ENCODE measurements at places on chromosomes 11 and 22.

- DNase-seq: no peak
Measured at GRCh38 chr11:114193730-114194679, 102.2 kb upstream of the NNMT start.

- no peak for DNase-seq
Measured at GRCh38 chr11:73414977-73415651, 38.9 kb downstream of the RELT start.

DNA sequence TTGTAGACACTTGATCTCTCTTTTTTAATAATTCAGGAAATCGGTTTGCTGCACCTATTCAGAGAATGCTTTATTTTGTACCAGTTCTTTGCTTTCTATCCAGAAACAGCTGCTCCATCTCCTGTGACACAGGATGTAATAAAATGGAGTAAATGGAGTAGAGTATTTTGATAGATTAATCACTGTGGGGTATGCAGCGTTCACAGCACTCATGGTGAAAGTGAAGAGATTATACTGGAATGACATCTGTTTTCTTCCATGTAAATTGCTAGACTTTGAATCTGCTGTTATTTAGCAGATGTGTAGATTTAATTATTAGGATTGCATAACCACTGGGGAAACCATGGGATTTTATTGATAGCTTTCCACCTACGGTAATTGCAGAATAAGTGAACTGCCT, 227.3 kb upstream of the ARHGAP42 start:
- no peak for DNase-seq

GRCh38 chr11:93274851-93275250, 55.7 kb upstream of the DEUP1 start:
- DNase-seq: no peak

DNA sequence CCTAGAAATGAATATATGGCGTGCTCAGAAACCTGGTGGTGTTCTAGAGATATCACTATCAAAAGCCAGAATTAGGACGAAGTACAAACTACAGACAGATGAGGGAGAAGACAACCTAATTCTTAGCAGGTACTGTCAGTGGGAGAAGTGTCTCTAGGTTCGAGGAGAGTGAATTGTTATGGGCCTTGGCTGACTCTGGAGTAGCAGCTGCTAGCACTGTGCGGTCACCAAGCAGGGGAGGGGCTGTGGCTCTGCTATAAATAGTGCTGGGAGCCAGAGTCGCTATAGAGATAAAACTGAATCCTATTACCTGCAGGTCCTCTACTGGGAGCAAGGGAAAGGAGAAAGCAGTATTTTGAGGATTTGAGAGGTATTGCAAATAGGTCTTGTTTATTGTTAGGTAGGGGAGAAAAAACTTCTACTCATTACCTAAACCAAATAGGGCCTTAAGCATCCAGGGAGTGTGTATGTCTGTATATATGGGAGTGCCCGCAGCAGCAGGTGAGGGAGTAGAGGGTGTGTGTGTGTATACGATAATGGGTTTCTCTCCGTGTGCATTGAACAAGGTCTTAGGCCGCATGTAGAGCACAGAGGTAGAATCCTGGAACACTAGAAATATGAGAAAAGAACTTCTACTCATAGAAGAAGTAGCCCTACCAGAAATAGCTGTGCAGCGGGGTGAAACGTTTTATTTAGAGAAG, 2.2 kb downstream of the MADD start:
- DNase-seq: no peak

GRCh38 chr22:29607426-29607825, 4.0 kb downstream of the NF2 start:
- no peak for DNase-seq

DNA sequence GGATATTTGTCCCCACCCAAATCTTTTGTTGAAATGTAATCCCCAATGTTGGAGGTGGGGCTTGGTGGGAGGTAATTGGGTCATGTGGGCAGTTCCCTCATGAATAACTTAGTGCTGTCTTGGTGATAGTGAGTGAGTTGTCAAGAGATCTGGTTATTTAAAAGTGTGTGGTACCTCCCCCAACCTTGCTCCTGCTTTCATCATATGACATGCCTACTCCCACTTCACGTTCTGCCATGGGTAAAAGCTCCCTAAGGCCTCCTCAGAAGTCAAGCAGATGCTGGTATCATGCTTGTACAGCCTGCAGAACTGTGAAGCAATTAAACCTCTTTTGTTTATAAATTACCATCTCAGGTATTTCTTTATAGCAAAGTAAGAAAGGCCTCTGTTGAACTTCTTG, 30.6 kb downstream of the AAMDC start:
- no peak for DNase-seq

DNA sequence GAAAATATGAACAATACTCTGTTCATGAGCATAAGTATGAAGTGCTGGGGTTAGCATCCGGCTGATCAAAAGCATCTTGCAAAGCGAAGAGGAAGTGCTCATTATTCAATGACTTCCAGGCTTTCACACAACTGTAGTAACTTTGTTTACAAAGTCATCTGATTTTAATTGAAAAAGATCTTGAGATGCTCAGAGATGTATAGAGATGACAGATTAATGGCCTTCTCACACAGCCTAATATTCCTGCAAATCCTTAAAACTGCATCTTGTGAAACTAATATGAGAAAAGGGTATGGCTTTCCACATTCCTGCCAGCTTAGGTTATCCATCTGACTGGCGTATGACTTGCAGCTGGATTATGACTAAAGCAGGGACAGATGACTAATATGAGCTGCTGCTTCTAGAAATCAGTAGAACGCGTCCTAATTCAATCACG, 125.4 kb downstream of the CASP12 start:
- peak; percentile 90 for DNase-seq

GRCh38 chr22:31162015-31162765, 2.2 kb downstream of the RNF185 start:
- DNase-seq: no peak

DNA sequence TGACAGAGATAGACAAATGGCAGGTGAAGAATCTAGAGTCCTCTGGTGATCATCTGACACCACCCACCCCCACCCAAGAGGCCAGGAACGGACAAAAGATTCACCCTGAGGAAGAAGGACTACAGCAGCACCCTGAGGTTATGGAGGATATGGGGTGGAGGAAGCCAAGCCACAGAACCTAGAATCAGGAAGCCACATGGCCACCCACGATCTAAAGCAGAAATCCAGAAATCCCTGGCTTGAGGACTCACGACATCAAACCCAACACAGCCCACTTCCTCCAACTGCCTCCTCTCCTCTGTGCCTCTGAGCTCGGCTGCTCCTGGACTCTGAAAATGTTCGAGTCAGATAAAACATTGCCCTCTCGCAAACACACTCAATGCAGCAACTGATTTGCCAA, 364.3 kb downstream of the SHANK2 start:
- no peak for DNase-seq

GRCh38 chr11:8707541-8708191, 25.1 kb downstream of the RPL27A start:
- no peak for DNase-seq

DNA sequence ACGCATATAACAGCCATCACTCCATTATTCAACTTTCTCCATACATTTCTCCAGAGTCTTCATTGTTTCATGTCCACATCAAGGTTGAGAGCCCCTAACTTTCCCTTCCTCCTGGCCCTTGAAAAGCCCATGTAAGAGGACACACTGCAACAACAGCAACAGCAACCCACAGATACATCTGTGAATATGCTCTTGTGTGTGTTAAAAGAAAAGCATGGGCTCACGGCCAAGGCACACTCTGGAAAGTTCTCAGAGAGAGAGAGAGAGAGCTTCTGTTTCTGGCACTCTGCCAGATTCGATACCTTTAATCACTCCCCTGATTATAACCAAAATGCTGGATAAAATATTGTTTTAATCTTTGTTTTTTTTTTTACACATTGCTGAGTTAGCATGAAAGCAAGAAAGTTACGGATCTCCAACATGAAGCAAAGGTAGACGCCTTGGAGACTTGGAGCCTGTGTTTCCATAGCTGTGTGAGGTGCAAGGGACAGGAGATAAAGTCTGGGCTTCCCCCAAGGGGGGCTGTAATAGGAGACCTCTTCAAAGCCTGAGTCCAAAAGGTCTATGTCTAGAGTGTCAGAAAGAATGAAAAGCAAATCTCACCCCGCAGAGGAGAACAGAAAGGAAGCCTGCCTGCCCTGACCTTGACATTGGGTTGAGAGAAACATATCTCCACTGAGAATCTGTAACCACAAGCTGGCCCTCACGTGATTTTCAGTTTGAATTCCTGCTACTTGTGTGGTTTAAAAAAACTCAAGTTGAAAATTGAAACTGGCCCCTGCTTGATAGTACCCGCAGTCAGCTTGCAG, 33.7 kb upstream of the MPPED1 start:
- DNase-seq: no peak

DNA sequence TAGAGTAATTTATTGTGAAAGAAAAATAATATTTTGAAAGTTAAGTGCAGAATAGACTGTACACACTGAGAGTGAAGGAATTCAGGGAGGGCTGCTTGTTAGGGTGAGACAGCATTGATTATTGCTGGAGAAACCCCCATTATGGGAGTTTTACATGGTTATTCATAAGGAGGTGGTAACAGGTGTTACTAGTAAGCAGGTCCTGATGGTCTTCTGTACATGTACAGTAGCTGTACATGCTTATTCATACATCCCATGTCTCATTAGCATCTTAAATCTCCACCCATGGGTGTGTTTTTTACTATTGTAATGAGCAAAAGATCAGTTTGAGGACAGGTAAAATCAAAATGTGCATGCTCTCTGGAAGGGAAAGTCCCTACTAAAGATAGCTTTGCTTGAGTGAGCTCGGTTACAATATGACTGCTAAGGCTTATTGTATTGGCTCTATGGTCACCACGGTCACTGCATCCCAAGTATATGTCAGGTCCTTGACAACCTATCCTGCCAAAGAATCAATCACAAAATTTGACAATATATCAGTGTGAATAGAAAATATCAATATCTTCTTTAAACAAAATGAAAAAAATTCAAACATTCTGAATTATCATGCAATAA, 6.2 kb downstream of the KDM4F start:
- DNase-seq: no peak

- DNase-seq: peak; percentile 78
Measured at GRCh38 chr11:115653076-115653475, 148.9 kb upstream of the CADM1 start.

GRCh38 chr11:126268361-126268707, 361 bp downstream of the SRPRA start:
- DNase-seq: no peak

GRCh38 chr22:50085211-50085972, at the start of gene MLC1:
Gene MLC1 (minus strand): TSS chr22:50085426. CDS start chr22:50084902, 524 bp downstream.
- DNase-seq: no peak

DNA sequence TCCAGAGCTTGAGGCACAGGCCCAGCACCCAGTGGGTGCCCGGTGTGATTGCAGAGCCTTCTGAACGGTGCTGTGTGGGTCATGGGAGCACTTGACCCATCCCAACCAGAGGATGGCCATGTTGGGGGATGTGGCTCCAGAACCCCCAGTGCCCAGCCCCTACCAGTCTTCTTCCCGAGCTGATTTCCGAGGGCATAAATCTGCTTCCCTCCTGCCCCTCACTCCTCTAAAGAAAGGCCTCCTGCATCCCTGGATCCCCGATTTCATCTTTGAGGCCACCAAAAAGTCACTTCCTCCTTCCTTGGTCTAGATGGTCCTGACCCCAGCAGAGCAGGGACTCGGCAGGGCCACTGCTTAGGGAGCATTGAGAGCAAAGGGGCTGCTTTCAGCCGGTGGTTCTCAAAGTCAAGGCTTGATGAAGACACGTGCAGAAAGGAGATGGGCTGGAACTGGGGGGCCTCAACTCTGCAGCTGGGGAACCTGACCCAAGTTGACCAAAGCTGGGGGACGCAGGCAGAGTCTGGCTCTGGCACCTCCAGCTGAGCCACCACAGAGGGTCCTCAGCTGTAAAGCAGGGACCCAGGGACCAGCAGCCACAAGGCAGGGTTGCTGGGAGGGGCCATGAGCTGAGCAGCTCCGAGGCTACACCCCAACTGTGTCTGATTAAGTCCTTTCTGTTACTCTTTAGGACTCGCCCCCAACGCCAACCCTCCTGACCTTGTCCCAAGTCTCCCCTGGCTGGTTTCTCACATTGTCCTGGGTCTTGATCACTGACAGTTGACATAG, 56.6 kb downstream of the LINC01488 start:
- DNase-seq: no peak

DNA sequence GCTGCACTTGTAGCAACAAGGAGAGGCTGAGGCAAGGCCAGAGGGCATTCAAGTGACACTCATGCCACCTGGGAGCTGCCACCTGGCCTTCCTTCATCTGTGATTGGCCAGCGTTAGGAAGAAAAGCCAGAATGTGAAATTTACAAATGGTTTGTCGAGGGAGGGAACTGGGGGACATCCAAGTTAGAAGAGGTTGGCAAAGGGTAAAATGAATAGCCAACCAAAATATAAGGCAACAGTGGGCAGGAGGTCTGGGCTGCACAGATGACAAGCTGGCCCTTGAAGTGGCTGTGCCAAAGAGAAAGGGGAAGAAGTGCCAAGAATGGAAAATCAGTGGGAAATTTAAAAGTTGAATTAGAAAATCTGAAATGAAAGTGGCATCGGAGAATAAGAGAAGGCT, 221.4 kb downstream of the C11orf91 start:
- DNase-seq: no peak

GRCh38 chr11:66543263-66544107, 2.4 kb downstream of the ZDHHC24 start:
- no peak for DNase-seq

- DNase-seq: no peak
Measured at GRCh38 chr22:29817724-29818123, 20.4 kb downstream of the ASCC2 start.

DNA sequence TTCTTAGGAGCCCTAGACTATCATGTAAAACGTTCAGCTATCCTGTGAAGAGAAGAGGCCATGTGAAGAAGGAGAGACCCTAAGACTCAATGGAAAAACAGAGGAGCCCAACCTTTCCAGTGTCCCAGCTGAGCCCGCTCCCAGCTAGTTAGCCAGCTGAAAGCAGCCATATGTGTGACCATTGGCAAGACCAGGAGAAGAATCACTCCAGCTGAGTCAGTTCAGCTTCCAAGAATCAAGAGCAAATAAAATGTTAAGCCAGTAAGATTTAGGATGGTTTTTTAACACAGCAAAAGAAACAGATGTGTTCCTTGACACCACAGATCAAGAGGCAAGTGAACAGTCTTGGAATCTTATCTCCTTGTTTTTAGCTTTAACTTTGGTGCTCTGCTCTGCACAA, 108.0 kb downstream of the CCDC81 start:
- DNase-seq: no peak

DNA sequence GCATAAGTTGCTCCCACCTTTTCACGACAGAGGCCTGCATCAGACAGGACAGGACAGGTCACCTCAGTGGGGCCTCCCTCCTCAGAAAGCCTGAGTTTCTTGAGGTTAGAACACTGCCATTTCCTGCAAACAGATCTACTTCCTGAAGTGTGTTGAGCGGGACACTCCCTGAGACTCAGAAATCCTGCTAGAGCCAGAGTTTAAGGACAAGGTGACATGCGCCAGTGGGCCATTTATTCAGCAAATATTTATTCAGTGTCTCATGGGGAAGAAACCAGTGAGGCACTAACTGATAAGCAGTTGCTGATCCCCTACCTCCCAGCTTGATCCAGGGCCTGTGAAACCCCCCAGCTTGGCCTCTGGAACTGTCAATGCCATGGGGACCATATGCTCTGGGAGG, 454.6 kb downstream of the SOX6 start:
- DNase-seq: no peak

- DNase-seq: no peak
Measured at GRCh38 chr11:104443387-104443786, 279.4 kb upstream of the PDGFD start.

GRCh38 chr11:95108159-95108611, 18.5 kb downstream of the ENDOD1 start:
- peak; percentile 83 for DNase-seq

GRCh38 chr11:77656362-77656761, 18.8 kb upstream of the CLNS1A start:
- DNase-seq: no peak

- no peak for DNase-seq
Measured at GRCh38 chr11:131964698-131965483, 594.5 kb downstream of the NTM start.
